ENCODE measurements at places on chromosomes 7 and 10. TPM values are rescaled to one million over a fixed set of nuclear protein-coding genes. Genes with fewer than 3 reads are reported as not detected.

Gene SPDYE17
- total RNA-seq = not detected

- DNase-seq = no peak
Observed at GRCh38 chr7:1849351-1850041, 179.4 kb downstream of the ELFN1 start.

Gene CYP3A7
- total RNA-seq = not detected

Gene ZCCHC24
- 0.83 TPM for total RNA-seq

Gene VSTM4
- 0.09 TPM for total RNA-seq

DNA sequence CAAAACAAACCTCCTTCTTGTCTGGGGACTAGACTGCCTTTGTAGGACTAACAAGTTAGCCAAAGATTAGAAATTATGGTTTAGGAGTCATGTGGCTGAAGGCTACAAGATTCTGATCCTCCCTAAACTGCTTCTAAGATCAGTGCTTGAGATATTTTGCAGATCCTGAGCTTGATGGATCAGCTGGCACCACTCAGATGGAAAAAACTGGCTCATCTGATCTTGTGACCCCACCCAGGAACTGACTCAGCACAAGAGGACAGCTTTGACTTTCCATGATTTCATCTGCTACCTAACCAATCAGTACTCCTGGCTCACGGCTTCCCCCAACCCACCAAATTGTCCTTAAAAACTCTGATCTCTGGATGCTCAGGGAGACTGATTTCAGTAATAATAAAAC lies 271.5 kb upstream of the TAC1 start:
- no peak for DNase-seq

DNA sequence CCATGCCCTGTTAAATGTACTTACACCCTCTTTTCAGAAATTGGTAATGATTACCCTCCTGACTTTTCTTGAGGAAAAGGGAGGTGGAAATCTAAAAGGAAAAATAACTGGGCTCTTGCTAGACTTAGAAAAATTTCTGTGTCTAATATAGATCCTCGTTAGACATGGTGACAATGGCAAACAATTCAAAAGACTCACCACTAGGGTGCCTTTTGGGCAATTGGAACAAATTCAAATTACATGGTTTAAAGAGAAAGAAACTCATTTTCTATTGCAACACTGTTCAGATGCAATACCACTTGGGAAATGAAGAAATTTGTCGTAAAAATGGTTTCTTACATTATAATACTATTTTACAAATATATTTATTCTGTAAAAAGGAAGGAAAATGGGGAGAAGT lies 950.1 kb downstream of the GRM8 start:
- DNase-seq = no peak

Gene SDK1
- 0.04 TPM for total RNA-seq

Gene CAPZA2
- 206 TPM for total RNA-seq

Data from CD8-positive, alpha-beta memory T cell (primary cell).